ENCODE measurements at places on chromosomes 5 and 9.

- DNase-seq: no peak
Observed at GRCh38 chr5:66694036-66694435, 97.8 kb downstream of the MAST4 start.

DNA sequence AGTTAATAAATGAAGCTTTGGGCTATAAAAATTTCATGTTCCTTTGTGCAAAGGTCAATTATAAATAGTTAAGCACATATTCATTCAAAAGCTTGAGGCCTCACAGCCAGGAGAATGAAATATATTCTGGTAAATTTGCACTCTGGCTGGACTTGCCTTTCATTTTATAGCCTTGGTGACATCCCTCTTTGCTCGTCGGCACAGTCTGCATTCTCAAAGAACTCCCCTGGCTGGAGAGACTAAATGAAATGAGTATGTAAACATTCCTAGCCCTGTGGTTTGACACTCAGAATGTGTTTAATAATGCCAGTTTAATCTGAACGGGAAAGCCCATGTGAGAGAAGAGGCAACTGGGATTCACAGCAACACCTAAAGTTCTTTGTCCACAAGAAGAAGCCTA is 285.6 kb downstream of the BRINP1 start:
- no peak for DNase-seq

DNA sequence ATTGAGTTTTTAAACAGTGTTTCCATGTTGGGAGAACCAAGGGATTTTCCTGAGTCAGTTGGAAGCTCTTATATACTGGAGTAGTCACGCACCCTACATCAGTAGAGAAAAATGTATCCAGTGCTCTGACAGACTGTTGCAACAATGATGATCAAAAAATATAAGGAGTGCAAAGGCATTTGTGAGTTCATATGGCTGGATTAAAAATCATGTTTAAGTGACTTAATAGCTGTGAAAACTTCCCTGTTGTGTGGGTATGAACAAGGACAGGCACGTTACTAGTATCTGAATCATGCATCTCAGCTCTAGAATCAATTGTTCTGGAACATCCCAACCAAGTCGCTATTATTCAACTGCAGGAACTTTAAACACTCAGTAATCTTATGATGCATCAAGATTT is 229.7 kb downstream of the ROR2 start:
- DNase-seq: no peak

GRCh38 chr5:59126016-59126707 is 543.3 kb downstream of the RAB3C start:
- DNase-seq: no peak

DNA sequence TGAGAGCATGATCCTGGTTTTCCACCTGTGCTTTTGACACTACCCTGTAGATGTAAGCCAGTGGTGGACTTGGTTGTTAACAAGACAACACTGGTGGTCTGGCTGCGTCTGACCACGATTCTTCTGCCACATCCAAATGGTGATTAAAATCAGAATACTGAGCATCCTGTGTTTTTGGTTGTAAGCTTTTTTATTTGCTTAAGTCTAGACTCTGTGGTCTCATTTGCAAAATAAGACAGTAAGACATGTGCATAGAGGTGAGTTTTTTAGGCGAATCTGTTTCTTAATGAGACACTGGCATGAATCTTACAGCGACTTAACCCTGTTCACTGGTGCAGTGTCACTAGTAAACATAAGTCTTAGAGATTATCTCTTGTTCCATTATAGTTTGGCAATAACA is 165.4 kb downstream of the ARHGEF28 start:
- no peak for DNase-seq

GRCh38 chr9:5395428-5395827 is 42.3 kb downstream of the PLGRKT start:
- DNase-seq: no peak

- no peak for DNase-seq
Observed at GRCh38 chr5:168359820-168360460, 68.5 kb downstream of the WWC1 start.

DNA sequence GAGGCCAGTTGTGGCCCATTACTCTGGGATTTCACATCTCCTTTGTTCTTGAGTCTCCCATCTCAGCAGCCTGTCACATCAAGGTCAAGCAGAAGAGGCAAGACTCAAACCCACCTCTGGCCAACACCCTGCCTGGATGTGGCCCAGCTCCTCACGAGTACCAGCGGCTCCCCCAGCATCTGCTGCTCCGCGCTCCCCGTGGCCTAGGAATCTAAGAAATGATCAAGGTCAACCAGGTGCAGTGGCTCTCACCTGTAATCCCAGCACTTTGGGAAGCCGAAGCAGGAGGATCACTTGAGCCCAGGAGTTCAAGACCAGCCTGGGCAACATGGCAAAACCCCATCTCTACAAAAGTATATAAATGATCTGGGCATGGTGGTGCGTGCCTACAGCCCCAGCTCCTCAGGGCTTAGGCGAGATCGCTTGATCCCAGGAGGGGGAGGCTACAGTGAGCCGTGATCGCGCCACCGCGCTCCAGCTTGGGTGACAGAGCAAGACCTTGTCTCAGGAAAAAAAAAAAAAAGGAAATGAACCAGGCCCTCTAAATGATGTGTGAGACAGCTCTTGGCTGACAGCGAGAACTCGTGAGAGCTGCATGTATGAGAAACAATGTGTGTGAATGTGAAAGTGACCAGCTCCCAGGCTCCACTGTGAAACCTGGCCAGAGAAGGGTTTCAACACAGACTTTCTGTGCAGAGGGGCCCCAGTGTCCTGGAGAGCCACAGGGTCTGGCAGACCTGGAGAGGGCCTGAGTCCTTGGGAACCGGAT is 61.6 kb upstream of the ANGPTL2 start:
- no peak for DNase-seq

DNA sequence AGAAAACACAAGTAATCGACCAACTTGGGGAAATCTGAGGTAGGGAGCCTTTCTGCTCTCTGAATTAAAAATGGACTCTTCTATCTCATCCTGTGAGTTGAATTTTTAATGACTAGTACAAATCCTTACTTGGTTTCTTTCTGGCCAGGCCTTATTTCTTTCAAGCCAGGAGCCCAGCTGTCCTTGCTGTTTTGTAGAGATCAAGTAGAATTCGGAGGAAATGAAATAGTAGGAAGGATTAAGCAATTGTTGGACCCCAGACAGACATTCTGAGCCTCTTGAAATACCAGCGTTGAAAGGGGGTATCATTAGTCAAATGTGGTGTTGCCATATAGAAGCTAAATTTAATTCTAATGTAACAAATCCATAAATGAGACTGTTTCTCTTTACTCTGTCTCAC is 53.7 kb upstream of the SMIM15 start:
- DNase-seq: no peak

GRCh38 chr9:130254747-130255630 is 10.6 kb upstream of the HMCN2 start:
- no peak for DNase-seq

GRCh38 chr5:140243706-140244250 is 59.1 kb downstream of the PFDN1 start:
- no peak for DNase-seq

DNA sequence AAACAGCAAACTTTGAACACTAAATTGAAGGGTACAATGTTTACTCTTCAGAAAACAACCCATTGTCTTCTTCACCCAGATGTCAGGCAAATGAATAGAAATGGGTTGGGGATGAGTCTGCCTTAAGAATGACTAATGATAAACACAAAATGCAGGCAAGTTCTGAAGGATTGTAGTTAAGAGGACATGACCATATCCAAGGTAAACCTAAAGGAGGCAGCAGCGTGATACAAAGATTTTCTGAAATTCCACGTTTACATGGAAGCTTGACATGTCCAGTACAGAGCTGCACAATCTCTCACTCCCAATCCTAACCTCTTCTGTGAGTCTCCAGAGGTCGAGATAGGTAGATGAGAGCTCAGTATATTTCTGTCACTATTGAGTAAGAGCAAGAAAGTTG is 1263.2 kb upstream of the CDH6 start:
- DNase-seq: no peak

GRCh38 chr5:82045554-82046275 is 73.9 kb downstream of the ATG10 start:
- DNase-seq: no peak

GRCh38 chr5:24368115-24368514 is 276.7 kb downstream of the CDH10 start:
- DNase-seq: no peak

DNA sequence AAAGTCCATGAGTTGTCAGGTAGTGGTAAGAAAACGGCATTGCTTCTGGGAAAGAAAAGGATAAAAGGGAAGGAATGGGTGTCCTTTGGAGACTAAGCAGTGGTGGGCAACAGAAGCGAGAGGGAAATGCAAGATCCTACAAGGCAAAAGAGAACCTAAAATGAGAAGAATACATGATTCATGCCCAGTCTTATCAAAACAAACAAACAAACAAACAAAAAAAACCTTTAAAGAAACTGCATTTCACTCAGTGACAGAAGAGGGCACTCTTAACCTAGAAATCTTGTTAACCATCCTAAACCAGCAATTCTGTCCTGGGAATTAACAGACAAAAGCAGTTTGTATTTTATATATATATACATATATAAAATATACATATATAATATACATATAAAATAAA is 88.5 kb downstream of the SUSD1 start:
- DNase-seq: no peak

GRCh38 chr5:136080483-136081216 is 51.9 kb downstream of the TGFBI start:
- peak; percentile 68 for DNase-seq

GRCh38 chr5:181223058-181223728 is at the start of gene TRIM41:
Gene TRIM41, plus strand, starts transcription at chr5:181223281. Its CDS starts 719 bp downstream, at chr5:181224000.
- peak; percentile 98 for DNase-seq

DNA sequence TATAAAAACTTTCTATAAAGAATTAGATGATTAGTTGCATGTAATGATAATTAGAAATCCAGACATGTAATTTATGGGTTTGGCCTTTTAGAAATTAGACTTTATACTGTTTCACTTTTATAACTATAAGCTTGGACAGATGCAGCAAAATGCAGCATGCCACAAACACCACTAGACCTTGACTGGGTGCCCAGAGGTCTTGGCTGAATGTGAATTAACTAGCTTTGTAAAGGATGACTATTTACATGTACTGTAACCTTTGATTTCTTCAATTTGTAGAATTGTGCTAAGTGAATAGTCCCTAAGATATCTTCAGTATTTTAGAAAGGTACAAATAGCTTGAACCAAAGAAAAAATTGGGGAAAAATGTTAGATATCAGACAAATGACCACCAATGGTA is 2168.1 kb downstream of the MAT2B start:
- DNase-seq: no peak

GRCh38 chr5:153276151-153276550 is 214.3 kb upstream of the GRIA1 start:
- DNase-seq: no peak

DNA sequence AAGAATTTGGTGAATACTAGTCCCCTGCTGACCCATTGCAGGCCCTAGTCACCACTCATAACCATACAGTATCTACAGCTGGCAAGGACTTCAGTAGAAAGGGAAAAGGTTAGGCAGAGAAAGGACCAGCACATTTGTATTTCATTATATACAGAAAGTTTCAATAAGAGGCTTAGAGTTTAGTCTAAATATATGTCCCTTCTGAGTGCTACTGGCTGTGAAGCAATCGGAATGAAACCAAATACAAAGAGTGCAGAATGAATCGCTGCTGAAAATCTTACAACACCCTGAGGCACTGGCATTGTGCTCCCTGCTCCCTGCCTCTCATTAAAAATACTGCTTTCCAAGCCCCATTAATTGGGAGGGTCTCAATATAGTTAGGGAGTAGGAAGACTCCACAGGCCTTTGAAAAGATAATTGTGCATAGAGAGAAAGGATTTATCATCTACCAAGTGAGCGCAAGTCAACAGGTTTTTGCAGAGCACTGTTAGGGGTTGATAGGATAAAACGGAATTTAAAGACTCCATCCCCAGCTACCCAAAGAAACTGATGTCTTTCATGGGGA is 110.8 kb downstream of the SLC1A3 start:
- no peak for DNase-seq

DNA sequence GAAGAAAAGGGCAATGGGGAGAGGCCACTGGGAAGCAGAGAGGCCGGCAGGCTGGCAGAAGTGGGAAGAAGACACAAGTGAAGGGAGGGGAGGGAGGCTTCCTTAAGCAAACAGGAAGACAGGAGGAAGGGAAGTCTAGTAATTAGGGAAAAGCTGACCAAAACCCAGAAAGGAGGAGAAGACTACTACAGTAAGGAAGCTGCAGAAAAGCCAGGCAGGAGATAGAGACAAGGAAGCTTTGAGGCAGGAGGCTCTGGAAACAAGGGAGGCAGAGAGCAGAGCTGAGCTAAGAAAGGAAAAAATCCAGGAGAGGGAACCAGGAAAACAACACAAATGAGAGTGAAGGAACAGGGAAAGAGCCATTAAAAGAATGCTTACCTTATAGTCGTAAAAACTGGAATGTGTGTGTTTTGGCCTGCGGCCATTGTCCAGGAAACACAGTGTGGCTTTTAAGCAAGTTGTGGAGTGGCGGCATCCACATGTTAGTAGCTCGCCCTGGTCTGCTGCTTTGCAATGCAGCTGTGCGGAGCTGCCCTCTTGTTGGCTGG is 317.1 kb upstream of the CLINT1 start:
- DNase-seq: no peak

GRCh38 chr5:11955331-11955730 is 51.1 kb upstream of the CTNND2 start:
- no peak for DNase-seq

- no peak for DNase-seq
Observed at GRCh38 chr5:142777099-142777498, 6.9 kb downstream of the ARHGAP26 start.

DNA sequence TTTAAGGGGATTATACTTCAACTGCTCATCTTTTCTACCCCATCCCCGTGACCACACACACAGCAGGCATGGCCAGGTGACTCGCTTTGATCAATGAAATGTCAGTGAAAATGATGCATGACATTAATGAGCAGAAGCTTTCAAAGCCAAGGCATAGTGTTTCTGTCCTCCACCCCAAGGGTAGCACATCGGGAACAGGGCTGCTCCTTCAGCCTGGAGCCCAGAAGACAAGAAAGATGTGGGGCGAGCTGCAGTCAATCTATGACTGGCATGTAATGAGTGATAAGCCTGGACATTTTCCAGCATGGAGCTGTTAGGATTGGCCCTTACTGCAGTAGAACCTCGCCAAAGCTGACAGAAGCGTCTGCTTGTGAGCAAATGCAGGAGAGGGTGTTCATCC is 122.6 kb upstream of the IRX2 start:
- no peak for DNase-seq
